CD4-positive, CD25-positive, alpha-beta regulatory T cell (primary cell): ENCODE measurements at places on chromosomes 12 and 14.

- no peak for DNase-seq
Observed at GRCh38 chr12:111366583-111366982, 2.3 kb downstream of the PHETA1 start.

- DNase-seq = no peak
Observed at GRCh38 chr14:100402631-100403030, 79.5 kb downstream of the SLC25A47 start.

DNA sequence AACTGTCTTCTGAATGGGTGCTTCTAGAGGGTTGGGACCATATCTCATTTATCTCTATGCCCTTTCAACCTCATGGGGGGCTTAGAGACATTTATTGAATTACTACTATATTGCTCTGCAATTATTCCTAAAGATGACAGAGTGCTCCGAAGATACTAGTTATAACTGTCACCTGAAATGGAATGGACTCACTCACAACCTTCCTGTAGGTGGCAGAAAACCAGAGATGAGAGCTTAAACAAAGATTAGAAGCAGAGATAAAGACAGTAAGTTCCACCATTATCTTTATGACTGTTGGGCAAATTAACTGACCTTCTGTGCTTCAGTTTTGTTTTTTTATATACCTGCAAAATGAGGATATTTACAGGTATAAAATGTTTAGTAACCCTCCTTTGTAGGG lies 31.5 kb upstream of the GTF2A1 start:
- DNase-seq = no peak

GRCh38 chr12:68403711-68404110 lies 71.5 kb upstream of the MDM1 start:
- no peak for DNase-seq

- DNase-seq = no peak
Observed at GRCh38 chr12:44565163-44565562, 311.0 kb downstream of the NELL2 start.

- no peak for DNase-seq
Observed at GRCh38 chr12:132424811-132425210, 65.1 kb upstream of the FBRSL1 start.

DNA sequence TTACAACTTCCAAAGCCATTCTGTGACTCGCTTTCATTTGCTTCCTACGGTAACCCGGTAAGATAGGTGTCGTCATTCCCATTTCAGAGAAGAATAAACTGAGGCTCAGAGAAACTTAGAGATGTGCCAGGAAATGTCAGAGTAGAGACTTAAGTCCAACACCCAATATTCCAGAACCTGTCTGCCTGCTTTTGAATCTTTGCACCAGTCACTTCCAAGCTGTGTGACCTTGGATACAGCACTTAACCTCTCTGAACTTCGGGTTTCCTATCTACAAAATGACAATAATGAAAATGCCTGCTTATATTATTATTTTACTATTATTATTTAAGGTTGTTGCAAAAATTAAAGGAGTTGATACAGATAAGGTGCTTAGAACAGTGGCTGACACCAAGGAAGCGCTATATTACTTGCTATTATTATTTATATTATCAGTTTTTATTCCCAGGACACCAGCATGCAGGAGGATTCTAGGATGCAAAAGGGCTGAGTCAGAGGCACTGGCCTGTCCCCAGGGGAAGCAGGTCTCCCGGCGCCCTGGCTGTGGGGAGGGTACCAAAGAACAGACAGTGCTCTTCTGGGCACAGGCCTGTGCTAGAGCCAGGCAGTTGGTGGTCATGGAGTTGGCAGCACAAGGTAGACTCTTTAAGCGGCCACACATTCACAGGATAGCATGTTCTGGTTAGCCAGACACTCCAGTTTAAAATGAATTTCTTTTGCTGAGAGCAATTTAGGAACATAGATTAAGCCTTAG lies 5.4 kb downstream of the HSPB8 start:
- no peak for DNase-seq

GRCh38 chr12:76708296-76708695 lies 55.6 kb upstream of the ZDHHC17 start:
- no peak for DNase-seq

DNA sequence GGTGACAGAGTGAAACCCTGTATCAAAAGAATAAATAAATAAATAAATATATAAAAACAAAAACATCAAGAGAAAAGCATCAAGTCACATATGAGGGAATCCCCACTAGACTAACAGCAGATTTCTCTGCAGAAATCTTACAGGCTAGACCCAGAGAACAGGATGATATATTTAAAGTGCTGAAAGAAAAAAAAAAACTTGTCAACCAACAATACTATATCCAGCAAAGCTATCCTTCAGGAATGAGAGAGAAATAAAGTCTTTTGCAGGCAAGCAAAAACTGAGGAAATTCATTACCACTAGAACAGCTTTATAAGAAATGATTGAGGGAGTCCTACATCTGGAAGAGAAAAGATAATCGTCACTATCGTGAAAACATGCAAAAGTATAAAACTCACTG lies 6.4 kb upstream of the SFSWAP start:
- DNase-seq = no peak

- DNase-seq = no peak
Observed at GRCh38 chr14:89184952-89185351, 232.1 kb downstream of the FOXN3 start.

- DNase-seq = no peak
Observed at GRCh38 chr12:57535764-57536596, 11.0 kb downstream of the DCTN2 start.

DNA sequence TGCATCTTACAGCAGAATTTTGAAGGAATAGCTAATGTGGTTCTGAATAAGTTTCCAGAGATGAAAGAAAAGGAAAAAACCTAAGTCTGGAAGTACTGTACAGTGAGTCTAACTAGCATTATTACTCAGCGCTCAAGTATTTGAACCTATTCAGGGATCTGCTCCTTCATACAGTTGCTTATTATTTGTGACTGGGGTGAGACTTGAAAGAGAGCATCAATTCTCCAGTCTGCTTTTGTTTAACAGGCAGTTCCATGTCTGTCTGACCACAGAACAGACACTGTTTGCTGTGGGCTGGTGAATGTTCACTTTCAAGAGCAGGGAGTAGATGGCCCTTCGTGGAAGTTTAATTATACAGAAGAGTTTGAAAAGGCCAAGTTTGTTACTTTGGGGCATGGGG lies 9.3 kb downstream of the ETV6 start:
- DNase-seq = no peak

DNA sequence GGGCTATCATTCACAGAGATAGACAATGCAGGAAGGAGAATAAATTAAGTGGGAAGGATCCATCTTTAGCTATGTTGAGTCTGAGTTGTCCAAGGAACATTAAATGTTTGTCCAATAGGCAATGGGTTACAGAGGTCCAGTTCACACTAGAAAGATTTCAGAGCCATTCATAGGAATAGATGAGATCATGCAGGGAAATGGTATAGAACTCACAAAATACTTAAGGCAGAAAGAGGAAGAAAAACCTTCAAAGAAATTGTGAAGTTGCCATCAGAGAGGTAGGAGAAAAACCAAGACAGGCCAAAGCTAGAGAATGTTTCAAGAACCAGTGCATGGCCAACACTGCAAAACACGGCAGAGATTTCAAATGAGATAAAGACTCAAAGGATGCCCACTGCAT lies 94.1 kb downstream of the PHLDA1 start:
- DNase-seq = no peak

DNA sequence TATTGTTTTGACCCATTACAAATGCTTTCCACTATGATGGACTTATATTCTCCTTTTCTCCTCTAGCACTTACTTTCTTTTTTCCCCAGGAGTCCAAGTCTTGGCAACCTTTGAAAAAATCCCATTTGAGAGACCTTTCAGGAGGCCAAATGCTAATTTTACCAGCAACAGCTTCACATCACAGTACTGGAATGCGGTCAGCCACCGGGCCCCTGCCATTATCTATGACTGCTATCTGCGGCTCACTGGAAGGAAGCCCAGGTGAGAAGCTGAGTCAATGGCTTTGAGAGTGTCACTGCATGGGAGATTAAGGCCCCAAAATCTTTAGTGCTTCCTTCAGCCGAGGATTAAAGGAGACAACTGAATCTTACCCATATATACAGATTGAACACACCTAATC lies 64.2 kb downstream of the ERGIC2 start:
- no peak for DNase-seq

- DNase-seq = no peak
Observed at GRCh38 chr12:57012600-57013465, 3.5 kb downstream of the TAC3 start.

GRCh38 chr12:81207173-81207572 lies 129.3 kb downstream of the ACSS3 start:
- DNase-seq = no peak

GRCh38 chr14:71314717-71315116 lies 407.5 kb downstream of the PCNX1 start:
- DNase-seq = no peak

DNA sequence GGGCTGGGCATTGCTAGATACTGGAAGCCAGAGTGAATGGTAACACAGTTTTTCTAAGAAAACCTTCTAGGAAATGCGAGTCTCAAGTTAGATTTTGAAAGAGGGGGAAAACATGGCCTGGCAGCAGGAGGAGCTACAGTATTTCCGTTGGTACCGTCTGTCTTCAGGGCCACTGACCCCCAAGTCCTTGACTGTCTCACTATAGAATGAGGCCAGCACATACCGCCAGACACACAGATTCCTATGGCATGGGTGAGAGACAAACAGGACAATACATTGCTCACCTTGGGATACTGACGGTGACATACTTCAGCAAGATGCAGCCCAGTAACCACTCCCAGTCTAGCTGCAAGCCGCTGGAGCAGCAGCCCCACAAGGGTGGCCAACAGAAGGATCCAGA lies 21.7 kb downstream of the SLC11A2 start:
- DNase-seq = no peak

DNA sequence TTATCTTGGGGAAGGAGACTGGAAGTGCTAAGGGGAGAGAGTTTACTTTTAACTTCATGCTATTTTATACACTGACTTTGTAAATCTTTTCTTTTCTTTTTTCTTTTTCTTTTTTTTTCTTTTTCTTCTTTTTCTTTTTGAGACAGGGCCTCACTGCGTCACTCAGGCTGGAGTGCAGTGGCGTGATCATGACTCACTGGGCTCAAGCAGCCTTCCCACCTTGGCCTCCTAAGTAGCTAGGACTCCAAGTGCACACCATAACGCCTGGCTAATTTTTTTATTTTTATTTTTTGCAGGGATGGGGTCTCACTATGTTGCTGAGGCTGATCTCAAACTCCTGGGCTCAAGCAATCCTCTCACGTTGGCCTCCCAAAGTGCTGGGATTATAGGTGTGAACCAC lies 294.6 kb upstream of the PRICKLE1 start:
- DNase-seq = no peak

DNA sequence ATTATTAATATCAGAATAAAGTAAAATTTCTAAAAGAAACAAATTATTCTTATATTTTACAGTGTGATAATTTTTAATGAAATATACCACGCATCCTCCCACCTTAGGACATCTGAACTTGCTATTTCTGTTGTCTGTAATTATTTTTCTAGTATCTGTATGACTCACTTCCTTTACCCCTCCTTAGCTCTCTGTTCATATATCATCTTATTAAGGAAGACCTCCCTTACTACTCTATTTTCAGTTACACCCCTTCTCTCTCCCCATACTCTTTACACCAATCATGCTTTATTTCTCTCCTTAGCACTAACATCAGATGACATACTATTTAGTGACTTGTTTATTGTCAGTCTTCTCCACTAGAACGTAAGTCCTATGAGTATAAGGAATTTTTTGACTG lies 34.2 kb upstream of the C12orf50 start:
- no peak for DNase-seq

GRCh38 chr14:103281496-103282231 lies 52.4 kb upstream of the EIF5 start:
- DNase-seq = no peak

GRCh38 chr14:65945327-65945726 lies 532.8 kb downstream of the FUT8 start:
- no peak for DNase-seq

GRCh38 chr14:64337888-64338615 lies 43.9 kb upstream of the ESR2 start:
- DNase-seq = peak; percentile 1

- no peak for DNase-seq
Observed at GRCh38 chr12:127820271-127820670, 446.7 kb upstream of the TMEM132C start.

- DNase-seq = no peak
Observed at GRCh38 chr14:79730196-79730595, 481.1 kb downstream of the DIO2 start.
